MV-4-11 (cell line): ENCODE measurements at places on chromosomes 5 and 9.

GRCh38 chr9:108634204-108634603 is 221.6 kb downstream of the ACTL7B start:
- DNase-seq = no peak

GRCh38 chr9:133845440-133845839 is 107.3 kb upstream of the SARDH start:
- DNase-seq = no peak

GRCh38 chr9:121298689-121299466 is 30.9 kb downstream of the GSN start:
- no peak for DNase-seq

DNA sequence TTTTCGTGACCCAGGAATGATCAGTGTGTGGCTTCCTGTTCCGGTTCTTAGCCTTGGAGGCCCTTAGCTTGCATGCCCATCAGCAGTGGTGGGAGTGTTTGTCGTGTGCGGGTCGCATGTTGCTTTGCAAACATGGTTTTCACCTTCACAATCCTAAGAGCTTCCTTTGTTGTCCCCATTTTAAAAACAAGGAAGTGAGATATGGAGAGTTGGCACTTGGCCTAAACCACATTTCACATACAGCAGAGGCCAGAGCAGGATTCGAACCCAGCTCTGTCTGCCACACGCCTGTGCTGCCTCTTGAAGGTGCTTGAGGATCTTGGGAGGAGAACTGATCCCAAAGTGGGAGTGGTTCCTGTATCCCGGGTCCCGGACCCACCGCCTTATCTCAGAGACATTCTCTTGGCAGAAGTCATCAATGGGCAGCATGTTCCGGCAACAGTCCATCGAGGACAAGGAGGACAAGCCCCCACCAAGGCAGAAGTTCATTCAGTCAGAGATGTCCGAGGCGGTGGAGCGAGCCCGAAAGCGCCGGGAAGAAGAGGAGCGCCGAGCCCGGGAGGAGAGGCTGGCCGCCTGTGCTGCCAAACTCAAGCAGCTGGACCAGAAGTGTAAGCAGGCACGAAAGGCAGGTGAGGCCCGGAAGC is 38.2 kb upstream of the POMT1 start:
- peak; percentile 84 for DNase-seq

- no peak for DNase-seq
Observed at GRCh38 chr5:61969347-61969746, 336.7 kb upstream of the KIF2A start.

GRCh38 chr5:72621576-72621975 is 114.4 kb upstream of the ZNF366 start:
- DNase-seq = no peak

DNA sequence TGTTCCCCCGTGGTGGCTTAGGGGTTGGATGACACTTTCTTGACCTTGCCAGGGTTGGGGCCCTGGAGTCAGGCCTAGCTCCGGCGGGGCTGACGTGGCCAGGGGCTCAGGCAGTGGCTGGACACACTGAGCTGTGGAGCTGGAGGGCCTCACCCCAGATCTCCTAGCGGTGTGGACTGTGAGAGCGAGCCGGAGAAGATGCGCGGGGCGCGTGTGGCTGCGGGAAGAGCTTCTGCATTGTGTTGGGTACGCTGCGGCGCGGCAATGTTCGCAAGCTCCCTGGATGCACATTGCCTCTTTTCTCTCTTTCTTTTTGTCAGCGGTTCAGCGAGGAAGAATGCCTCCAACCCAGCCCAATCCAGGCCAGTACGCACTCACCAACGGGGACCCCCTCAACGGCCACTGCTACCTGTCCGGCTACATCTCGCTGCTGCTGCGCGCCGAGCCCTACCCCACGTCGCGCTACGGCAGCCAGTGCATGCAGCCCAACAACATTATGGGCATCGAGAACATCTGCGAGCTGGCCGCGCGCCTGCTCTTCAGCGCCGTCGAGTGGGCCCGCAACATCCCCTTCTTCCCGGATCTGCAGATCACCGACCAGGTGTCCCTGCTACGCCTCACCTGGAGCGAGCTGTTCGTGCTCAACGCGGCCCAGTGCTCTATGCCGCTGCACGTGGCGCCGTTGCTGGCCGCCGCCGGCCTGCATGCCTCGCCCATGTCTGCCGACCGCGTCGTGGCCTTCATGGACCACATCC is 4.8 kb downstream of the NR2F1 start:
- no peak for DNase-seq

DNA sequence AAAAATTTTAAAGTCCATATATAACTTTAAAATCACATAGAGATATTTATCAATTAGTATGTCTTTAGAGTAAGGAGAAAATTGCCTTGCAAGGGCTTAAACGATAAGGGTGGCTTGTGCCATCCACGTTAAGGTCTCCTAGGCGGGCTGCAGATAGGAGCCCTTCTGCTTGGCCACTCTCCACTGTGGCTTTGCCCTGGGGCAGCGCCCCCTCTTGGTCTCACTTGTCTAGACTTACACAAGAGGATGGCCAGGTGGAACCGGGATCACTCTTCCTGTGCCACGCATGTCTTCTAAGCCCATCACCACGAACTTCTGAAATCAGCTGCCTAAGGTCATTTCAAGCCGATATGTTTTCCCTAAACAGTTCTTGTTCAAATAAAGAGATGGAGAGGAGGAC is 2.9 kb downstream of the FPGS start:
- DNase-seq = peak; percentile 12

DNA sequence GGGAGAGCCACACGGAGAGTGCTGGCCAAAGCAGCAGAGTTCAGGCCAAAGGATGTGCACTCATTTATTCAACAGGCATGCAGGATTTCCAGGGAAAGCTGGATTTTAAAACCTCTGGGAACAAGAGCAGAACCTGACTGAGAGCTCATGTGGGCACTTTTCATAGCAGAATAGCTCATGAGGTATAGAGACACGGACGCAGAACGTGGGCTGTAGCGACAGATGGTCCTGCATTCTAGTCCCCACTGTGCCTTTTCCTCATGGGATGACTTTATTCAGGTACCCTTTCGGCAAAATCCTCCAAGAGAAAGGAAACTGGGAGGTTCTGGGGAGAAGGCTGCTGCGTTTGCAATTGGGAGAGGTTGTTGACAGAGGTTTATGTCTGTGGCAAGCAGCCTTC is 5.4 kb downstream of the IL4 start:
- DNase-seq = no peak

- DNase-seq = no peak
Observed at GRCh38 chr5:73499187-73499586, 945 bp downstream of the BTF3 start.

- DNase-seq = no peak
Observed at GRCh38 chr9:96052686-96053085, 177.2 kb downstream of the ERCC6L2 start.

GRCh38 chr5:134236318-134236717 is 10.4 kb upstream of the PPP2CA start:
- no peak for DNase-seq

DNA sequence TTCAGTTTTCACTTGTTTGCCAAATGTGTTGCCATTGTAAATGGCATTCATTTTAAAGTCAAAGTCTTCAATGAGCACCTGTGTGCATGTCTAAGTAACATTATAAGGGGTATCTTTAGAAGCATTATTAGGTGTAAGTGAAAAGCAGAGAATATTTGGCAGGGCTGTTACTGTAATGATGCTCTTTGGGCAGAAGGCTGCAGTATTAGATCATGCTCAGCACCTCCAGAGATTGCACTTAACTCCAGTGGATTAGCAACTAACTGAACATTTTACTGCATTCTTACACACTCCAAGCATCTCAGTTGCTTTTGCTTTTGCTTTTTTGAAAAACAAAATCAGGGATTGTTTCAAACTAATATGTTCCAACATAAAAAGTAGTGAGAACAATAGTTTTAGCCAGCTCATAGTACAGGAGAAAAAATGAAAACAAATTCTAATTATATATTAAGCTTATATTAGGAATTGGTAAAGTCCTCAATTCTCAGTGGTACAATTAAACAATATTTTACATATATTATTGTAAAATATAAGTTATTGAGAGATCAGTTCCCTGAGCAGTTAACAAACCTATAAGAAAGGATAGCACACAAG is 1740.9 kb upstream of the CDH9 start:
- no peak for DNase-seq
